ENCODE measurements at places on chromosomes 12 and 14. TPM values are rescaled to one million over a fixed set of nuclear protein-coding genes. Genes with fewer than 3 reads are reported as not detected.

PTGER2 gene
- total RNA-seq: 6.4 TPM

DNA sequence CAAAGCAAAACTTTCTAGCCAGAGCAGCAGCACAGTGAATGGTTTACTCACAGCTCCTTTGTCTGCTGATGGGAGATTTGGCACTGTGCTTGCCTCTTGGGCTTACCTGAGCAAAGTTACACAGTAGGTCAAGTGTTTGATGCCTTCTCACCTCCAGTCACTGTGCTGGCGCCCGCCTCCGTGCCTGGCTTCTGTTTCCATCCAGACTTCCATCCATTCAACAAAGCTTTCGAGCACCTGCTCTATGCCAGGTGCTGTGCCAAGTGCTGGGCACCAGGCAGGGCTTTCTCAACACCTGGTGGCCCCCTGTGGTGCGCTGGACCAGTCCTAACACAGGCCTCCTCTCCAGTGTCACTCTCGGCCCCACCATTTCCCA is 199.2 kb upstream of the EEA1 start:
- DNase-seq: no peak

DNA sequence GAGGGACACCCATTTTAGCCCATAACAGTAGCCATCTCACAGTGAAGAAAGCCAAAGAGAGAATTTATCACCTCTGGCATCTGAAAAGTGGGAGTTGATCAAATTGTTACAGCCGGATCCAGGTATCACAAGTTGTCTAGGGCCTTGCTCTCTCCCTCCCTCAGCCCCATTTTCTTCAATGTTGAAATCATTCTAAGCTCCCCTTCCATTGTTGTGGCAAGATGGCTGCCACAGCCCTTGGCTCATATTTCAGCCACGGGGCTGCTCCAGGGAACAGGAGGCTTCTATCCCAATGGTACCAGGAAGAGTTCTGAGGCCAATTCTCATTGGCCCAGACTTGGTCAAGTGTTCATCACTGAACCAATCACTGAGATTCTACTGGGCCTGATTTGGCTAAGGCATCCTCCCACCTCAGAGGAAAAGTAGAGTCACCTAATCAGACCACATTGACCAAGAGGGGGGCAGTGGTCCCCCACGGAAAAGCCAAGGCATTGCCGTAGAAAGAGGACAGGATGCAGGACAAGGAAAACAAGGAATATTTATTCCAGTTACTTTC is 106.2 kb downstream of the GPATCH2L start:
- no peak for DNase-seq

DNA sequence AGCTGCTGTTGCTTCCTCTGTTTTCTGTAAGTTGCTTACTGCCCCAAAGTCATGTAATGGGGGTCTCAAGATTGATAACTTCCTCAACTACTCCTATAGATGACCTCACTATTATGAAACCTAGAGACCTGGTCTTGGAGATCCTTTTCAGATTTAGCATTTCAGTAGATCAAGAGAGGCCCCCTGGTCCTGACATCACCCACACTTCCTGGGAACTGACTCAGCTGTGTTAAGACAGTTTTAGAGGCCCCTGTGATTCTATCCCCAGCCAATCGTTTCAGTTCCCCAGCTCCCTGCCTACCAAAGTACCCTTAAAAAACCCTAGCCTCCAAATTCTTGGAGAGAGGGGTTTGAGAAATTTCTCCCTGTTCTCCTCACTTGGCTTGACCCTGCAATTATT is 9.2 kb upstream of the ARG2 start:
- no peak for DNase-seq

GRCh38 chr12:127664901-127665300 is 602.1 kb upstream of the TMEM132C start:
- DNase-seq: no peak
